HepG2 (cell line): ENCODE measurements at places on chromosomes 16 and 17. TPM values are rescaled to one million over a fixed set of nuclear protein-coding genes. Genes with fewer than 3 reads are reported as not detected.

Gene TLCD3A
- total RNA-seq = 16.5 and 25.2 TPM in 2 replicates

Gene MT1M
- 4.6 and 5.5 TPM in 2 replicates for total RNA-seq

DNA sequence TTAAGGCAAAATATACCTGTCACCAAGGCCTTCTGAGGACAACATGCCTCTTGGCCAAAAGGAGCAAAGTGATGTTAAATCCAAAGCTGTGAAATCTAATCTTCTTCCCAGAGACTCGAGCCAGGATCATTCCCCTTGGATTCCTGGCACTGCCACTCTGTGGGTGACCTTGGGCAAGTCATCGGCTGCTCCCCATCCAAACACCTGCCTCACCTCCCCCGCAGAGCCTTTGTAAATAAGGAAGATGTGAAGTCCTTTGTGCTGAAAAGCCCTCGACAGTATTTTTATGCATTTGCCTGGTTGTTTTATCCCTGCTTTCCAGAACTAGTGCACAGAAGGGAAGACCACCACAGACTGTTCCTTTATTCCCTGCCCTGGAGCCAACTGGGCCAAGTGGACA, 5.4 kb upstream of the CEP295NL start:
- peak; percentile 33 for DNase-seq

DNA sequence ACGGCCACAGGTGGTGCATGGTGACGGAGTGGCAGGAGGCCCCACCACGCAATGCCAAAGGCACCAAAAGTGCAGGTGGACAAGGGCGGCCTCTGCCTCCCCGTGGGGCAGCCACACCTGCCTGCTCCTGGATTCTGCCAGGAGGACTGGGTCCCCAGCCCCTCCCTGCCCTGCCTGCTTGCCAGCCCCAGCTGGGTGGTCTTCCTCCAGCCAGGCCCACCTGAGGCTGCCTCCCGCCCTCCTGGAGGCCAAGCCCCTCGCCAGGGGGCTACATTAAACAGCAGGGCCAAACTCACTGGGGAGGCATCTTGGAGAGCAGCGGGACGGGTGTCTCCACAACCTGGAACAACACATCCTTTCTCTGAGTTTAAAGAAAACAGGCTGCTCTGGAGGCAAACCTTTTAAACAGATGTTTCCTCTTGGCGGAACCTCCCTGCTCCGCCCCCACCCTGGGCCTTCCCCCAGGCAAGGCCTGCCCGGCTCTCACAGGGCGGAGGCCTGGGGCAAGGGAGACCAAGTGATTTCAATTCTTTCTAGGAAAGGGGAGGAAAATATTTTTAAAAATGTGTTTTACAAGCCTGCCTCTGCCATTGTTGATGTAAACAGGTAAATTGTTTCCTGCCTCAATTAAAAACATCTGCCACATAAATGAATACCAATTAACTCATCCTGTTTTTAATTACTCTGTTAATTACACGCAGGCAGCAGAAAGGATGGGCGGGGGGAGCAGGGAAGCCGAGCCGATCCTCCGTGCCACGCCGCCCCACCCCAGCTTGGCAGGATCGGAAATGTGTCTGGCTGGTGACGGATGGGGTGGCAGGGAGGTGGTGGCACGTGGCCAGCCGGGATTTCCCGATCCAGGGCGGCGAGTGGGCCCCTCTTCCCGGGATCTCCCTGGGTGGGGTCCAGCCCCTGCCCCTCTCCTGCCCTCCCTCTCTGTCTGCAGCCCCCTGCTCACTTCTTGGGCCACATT, 54.4 kb upstream of the PABPN1L start:
- DNase-seq = no peak

DNA sequence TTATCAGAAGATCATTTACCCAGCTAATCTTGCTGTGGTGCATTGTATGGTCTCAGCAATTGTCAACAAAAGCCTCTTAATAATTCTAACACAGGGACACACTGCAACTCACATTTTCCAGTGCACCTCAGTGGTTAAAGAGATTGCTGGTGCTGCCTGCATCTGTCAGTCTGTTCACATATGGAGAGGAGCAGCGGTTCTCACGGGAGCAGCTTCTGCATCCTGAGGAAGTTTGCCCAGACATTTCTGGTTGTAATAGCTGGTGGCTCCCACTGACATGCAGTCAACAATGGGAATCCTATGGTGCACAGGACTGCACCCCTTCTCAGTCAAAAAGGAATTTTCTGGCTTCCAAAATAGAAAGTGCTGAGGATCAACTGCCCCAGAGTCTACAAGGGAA, 7.8 kb downstream of the GGA2 start:
- no peak for DNase-seq

Gene KRT12
- 0.07 TPM in 1 of 2 replicates, not detected in the other for total RNA-seq

DNA sequence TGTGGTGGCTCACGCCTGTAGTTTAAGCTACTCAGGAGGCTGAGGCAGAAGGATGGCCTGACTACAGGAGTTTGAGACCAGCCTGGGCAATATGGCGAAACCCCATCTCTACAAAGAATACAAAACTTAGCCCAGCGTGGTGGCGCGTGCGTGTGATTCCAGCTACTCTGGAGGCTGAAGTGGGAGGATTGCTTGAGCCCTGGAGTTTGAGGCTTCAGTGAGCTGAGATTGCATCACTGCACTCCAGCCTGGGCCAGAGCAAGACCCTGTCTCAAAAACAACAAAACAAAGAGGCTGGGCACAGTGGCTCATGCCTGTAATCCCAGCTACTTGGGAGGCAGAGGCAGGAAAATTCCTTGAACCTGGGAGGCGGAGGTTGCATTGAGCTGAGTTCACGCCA, 7.0 kb upstream of the CSNK1D start:
- no peak for DNase-seq

- no peak for DNase-seq
Observed at GRCh38 chr16:2022723-2023091, 3.1 kb downstream of the NPW start.

- no peak for DNase-seq
Observed at GRCh38 chr16:17321824-17322223, 148.9 kb downstream of the XYLT1 start.

- DNase-seq = peak; percentile 90
Observed at GRCh38 chr17:63956296-63956920, 16.3 kb downstream of the SCN4A start.

Gene ZNF423
- 0.25 and 0.31 TPM in 2 replicates for total RNA-seq

Gene CD300LB
- not detected in 2 replicates for total RNA-seq

Gene HOXB1
- not detected in 2 replicates for total RNA-seq

- no peak for DNase-seq
Observed at GRCh38 chr17:63740464-63741142, 996 bp downstream of the STRADA start.

Gene DOC2B
- total RNA-seq = 0.22 TPM in 1 of 2 replicates, not detected in the other

Gene CLEC19A
- not detected in 2 replicates for total RNA-seq

DNA sequence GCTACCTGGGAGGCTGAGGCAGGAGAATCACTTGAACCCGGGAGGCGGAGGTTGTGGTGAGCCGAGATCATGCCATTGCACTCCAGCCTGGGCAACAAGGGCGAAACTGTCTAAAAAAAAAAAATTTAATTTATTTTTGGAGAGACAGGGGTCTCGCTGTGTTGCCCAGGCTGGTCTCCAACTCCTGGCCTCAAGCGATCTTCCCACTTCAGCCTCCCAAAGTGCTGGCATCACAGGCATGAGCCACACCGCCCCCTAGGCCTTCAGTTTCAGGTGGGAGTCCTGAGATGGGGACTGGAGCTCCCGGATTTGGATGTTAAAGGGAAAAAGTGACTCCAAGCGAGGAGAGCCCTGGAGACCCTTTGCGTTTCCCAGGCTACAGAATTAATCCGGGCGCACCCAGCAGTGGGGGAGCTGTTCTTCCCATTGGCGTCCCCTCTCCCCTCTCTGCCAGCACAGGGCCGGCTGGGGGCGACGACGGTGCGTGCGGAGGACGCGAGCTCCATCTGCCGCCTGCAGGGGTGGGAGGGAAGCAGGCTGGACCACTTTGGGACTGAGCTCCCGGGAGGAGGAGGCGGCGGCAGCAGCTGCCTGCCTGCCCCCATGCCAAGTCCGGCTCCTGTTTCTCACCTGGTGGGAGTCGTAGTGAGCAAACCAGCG, 49.3 kb upstream of the USP7 start:
- DNase-seq = no peak

Gene JMJD8
- 0.55 and 2.6 TPM in 2 replicates for total RNA-seq

GRCh38 chr17:31433091-31433790, 41.8 kb downstream of the RAB11FIP4 start:
- DNase-seq = no peak

DNA sequence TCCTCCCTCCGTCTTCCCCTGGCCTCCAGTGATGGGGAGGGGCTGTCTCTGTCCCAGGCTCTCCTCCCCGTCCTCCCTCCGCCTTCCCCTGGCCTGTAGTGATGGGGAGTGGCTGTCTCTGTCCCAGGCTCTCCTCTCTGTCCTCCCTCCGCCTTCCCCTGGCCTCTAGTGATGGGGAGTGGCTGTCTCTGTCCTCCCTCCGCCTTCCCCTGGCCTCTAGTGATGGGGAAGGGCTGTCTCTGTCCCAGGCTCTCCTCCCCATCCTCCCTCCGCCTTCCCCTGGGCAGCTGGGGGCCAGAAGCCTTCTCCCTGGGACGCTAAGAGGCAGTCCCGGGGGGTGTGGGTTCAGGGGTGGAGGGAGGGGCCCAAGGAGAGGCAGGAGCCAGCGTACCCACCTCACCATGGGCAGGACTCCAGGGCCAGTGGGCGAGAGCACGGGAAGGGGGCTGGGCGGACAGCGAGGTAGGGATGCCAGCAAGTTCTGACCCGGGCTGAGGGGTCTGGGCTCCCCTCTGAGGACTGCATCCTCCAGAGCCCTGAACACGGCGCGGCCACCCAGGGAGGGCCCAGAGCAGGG, 14.8 kb downstream of the UTS2R start:
- DNase-seq = no peak

DNA sequence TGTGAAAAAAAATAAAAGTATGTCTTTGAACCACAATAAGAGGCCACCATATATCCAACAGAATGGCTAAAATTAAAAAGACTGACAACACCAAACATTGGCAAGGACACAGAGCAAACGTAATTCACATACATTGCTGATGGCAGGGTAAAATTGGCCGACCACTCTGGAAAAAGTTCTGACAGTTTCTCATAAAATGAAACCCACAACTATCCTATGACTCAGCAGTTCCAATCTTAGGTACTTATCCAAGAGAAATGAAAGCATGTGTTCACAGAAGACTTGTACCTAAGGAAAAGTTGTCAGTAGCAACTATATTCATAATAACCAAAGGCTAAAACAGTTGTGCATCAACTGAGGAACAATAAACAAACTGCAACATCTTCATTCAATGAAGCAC, 357.3 kb upstream of the XYLT1 start:
- no peak for DNase-seq

GRCh38 chr17:45342871-45343526, 26.2 kb upstream of the MAP3K14 start:
- no peak for DNase-seq

DNA sequence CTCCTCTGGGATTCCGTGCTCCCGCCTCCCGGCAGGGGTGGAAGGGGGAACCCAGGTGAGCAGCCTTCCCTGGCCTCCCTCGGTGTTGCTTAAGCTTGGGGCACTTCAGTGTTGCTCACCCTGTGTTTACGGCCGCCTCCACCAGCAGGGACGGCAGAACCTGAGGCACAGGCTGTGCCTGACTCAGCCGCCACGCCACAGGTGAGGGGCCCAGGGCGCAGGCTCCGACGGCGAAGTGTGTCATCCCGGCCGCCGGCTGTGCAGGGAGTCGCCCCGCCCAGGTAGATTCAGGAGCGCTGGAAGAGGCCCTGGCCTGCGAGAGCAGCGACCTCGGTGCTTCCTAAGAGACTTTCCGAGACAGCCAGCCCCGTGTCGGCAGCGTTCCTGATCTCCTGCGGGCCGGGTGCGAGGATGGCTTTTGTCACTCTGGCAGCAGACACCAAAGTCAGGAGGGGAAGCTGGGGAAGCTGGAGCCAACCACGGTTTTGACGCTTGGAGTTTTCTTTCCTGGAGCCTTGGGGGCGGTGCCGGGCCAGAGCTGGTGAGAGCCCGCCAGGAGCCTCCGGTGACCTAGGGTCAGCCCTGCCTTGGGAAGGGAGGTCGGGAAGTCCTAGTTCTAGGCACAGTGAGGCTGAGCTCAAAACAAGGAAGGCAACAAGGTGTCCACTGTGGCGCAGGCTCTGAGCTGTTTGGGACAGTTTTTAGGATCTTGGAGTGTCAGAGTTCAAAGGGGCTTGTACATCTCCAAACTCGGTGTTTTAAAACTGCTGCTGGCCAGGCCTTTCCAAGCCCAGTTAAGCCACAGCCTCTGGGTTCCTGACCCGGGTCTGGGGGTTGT, 2.1 kb downstream of the GSE1 start:
- peak; percentile 79 for DNase-seq

DNA sequence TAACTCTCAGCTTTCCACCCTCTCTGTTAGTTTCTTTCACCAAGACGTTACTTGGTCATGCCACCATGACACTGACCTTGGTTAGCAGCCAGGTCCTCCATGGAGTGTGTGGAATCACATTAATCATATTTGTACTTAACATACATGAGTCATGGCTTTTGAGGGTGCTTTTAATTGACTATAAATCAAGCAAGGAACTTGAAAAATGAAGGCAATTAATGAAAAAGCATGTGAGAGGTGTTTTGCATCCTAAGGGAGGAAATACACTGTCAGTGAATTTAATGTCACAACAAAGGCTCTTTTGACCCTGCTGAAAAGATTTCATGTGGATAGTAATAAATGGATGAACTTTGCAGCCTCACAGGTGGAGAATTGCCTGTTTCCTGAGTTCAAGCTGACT, 240.7 kb downstream of the CDH13 start:
- no peak for DNase-seq

GRCh38 chr17:7132511-7133094, 18.0 kb upstream of the ASGR2 start:
- DNase-seq = peak; percentile 61

Gene ABCA9
- total RNA-seq = 0.04 TPM in 1 of 2 replicates, not detected in the other

- peak; percentile 99 for DNase-seq
Observed at GRCh38 chr17:74736513-74737298, at the start of gene RAB37. Gene RAB37 (plus strand): TSS chr17:74737256. CDS start chr17:74737273, 17 bp downstream.

DNA sequence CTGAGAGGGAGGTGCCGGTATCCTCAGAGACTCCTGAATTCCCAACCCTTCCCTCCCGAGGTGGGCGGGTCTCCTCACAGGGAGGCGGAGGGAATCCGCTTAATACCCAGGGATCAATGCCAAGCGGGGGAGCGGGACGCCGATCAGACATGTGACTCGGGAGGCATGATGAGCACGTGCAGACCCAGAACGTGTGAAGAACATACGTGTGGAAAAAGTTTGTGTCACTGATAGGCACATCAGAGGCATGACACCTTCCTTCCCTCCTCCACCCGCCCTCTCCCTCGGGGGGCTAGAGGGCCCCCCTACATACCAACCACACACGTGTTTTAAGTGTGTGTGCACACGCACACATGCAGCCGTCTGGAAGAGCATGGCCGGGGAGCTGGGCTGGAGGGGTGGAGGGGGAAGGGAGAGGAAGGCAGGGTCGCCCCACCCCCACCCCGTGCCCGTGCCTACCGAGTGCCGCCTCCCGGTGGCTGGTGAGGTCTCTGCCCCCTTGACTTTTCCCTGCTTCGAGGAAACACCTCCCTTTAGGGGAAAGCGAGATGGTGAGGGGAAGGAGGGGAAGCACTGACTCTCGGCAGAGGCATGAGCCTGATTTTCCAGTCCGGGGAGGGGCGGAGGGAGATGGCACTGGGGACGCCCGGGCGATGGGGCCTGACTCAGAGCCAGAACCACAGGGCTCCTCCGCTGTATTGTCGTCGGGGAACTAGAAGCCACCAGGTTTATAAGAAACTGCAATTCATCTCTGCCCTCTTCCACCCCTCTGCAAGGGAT, 12.1 kb upstream of the TBX21 start:
- no peak for DNase-seq

Gene PABPN1L
- total RNA-seq = not detected in 2 replicates

GRCh38 chr17:30292286-30292858, 628 bp upstream of the BLMH start:
- peak; percentile 21 for DNase-seq
